ENCODE measurements at places on chromosomes 7 and 10.

GRCh38 chr7:93043385-93043985 lies 74.3 kb downstream of the SAMD9 start:
- no peak for DNase-seq

- no peak for DNase-seq
Measured at GRCh38 chr10:131280101-131280500, 31.4 kb downstream of the TCERG1L start.

GRCh38 chr10:35573796-35574195 lies 31.3 kb upstream of the GJD4 start:
- DNase-seq: no peak

DNA sequence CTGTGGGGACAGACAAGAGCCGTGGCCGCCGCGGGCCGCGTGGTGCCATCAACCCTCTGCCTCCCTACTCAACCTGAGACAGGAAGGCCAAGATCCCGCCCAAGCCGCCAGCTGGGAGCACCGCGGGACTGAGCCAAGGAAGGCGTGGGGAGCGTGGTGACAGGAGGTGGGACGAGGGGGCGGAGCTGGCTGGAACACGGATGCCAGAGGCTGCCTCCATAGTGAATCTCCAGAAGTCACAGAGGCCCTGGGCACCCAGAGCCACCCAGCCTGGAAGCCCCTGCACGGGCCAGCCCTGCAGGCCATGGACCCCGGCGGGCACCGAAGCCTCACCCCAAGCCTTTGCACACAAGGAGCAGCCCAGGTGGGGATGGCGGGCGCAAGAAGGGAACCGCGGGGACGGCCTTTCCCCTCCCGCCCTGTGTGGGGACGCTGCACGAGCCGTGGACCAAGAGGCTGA lies 18.1 kb upstream of the DPYSL4 start:
- no peak for DNase-seq

GRCh38 chr7:112830769-112831168 lies 40.6 kb upstream of the TMEM168 start:
- no peak for DNase-seq

- DNase-seq: no peak
Measured at GRCh38 chr7:35366167-35367155, 112.6 kb upstream of the TBX20 start.

DNA sequence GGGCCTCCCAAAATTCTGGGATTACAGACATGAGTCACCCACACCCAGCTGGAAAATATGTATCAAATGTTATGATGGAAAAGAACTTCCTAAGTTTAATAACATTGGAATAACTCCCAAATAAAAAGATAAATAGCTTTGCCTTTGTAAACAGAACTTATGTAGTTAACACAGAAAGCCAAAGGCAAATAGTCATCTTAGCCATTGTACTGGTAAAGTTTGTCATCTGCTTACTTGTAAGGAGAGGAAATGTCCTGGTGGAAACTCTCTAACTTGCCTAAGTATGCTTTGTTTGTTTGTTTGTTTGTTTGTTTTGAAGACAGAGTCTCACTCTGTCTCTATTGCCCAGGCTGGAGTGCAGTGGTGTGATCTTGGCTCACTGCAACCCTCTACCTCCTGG lies 23.8 kb upstream of the TPST1 start:
- DNase-seq: no peak

- peak; percentile 72 for DNase-seq
Measured at GRCh38 chr10:90993340-90993739, 72.5 kb upstream of the ANKRD1 start.
